ENCODE measurements at places on chromosomes 6 and 20.

- DNase-seq: no peak
Measured at GRCh38 chr6:73964241-73964854, 268.3 kb downstream of the CD109 start.

DNA sequence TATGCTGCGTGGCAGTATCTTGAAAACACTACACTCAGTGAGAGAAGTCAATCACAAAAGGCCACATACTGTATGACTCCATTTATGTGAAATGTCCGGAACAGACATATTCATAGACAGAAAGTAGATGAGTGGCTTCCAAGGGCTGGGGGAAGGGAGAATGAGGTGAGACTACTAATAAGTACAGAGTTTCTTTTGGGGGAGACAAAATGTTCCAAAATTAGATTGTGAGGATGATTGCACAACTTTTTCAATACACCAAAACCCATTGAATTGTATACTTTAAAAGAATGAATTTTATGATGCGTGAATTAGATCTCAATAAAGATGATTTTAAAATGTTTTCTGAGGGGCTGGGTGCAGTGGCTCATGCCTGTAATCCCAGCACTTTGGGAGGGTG, 9.2 kb upstream of the SPO11 start:
- DNase-seq: no peak

GRCh38 chr20:36467076-36467999, 74.0 kb upstream of the MYL9 start:
- no peak for DNase-seq

DNA sequence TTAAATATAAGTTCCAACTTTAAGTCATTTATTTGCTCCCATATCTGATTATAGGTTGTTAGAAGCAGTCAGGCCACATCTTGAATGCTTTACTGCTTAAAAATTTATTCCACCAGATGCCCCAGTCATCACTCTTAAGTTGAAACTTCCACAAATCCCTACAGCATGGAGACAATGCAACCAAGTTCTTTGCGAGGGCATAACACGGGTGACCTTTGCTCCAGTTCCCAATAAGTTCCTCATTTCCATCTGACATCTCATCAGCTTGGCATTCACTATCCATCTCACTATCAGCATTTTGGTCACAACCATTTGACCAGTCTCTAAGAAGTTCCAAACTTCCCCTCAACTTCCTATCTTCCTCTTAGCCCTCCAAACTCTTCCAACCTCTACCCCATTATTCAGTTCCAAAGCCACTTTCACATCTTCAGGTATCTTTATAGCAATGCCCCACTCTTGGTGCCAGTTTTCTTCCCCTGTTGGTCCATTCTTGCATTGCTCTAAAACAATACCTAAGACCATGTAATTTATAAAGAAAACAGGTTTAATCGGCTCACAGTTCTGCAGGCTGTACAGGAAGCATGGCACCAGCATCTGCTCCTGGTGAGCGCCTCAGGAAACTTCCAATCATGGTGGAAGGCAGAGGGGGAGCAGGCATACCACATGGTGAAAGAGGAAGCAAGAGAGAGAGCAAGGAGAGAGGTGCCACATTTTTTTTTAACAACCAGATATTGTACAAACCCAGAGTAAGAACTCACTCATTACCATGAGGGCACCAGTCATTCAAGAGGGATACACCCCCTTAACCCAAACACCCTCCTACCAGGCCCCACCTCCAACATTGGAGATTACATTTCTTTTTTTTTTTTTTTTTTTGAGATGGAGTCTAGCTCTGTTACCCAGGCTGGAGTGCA, 15.9 kb upstream of the ITPR3 start:
- no peak for DNase-seq

DNA sequence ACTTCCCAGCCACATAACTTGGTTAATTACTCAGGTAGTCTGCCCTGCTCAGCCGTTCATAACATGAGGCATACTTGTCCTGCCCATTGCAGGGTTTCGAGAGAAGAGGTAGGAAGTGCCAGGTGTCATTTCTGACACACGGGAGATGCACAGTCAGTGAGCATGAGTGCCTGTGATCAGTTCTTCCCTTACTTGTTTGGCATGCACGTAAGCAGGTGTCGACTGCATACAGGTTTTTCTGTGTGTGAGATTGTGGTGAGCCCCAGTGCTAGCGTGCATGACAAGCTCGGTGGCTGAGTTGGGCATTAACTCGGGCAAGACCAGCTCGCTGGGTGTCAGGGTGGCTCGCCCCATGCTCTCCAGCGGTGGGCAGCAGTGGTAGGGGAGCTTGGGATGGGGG, 51.2 kb upstream of the SLC22A1 start:
- DNase-seq: no peak

DNA sequence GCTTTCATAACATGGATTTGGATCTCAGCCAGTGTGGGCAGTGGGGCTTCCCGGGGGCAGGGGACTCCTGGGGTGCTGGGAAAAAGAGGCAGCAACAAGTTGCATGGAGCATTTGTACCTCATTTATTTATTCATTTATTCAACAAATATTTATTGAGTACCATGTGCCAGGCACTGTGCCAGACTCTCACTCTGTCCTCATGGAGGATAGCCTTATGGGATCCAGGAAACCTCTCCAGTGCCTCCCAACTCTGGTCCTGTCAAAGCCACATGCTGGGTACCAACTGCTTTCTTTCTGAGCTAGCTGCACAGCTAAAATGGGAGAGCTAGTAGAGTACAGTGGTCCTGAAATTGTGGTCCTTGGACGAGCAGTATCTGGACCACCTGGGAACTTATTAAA, 87.8 kb upstream of the EPB41L1 start:
- DNase-seq: no peak

- DNase-seq: no peak
Measured at GRCh38 chr6:63193324-63193723, 17.9 kb upstream of the FKBP1C start.

DNA sequence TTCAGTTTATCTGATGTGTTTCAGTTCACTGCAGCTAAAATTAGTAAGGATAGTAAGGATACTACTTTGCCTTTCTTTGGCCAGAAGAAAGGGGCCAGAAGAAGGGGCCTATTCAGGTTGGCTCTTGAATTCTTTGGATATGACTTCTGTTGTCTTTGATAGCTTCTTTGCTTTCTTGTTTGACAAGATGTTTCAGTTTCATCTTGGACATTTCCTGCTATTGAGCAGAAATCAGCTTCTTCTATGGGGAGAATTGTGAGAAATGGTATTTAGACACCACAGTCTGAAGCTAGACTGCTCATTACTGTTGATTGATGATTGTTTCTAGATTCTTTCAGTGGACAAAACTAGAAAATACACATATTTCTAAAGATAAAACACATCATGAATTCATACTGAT, 23.2 kb downstream of the L3MBTL3 start:
- no peak for DNase-seq

DNA sequence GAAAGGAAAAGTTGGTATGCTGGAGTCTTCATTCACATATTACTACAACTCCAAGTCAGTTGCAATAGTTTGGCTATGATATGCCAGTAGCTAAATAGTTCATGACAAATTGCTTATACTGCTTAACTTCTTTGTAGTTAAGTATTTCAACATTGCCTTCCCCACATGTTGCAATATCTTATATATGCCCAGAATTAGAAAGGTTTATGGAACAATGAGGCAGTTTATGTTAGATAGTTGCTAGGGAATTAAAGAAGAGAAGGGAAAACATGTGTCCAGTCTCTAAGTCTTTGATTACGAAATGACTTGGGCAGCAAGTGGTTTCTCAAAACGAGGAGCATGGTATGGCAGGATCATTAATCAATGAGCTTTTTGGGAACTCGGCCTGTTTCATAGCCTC, 145.8 kb downstream of the PLCB4 start:
- no peak for DNase-seq

- no peak for DNase-seq
Measured at GRCh38 chr6:3795836-3796718, 44.6 kb upstream of the PXDC1 start.

GRCh38 chr6:149254253-149254652, 63.3 kb upstream of the TAB2 start:
- no peak for DNase-seq

DNA sequence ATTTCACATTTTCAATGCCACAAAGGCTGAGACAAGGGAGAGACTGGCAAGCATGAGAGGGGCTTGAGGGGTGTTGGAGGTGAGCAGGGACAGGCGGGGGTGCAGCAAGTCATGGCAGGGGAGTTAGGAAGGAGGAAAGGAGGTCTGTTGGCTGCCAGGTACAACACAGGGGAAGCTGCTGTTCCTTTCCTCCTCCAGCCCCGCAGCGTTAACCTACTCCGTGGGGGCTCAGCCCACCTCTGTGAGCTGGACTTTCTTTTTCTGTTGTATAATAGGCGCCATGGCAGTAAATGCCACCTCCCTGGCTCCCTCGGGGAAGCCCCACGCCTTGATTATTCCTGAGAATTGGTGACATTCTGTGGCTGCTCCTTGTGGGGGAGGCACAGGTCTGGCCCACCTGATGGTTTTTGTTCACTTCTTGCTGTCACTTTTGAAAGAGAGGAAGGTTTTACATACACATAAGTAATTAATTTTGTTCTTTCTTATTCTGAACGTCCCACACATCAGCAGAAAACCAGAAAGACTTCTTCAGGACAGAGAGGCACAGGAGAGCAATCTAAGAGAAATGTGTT, 293.2 kb downstream of the TSHZ2 start:
- DNase-seq: no peak

GRCh38 chr6:157236040-157236725, 87.1 kb downstream of the TMEM242 start:
- DNase-seq: no peak

GRCh38 chr6:22575190-22575589, 5.8 kb downstream of the HDGFL1 start:
- no peak for DNase-seq

- DNase-seq: no peak
Measured at GRCh38 chr6:112180095-112180820, 74.1 kb downstream of the LAMA4 start.

GRCh38 chr6:15296735-15297134, 50.9 kb downstream of the JARID2 start:
- DNase-seq: no peak

- no peak for DNase-seq
Measured at GRCh38 chr20:53918949-53919361, 151.4 kb downstream of the BCAS1 start.

GRCh38 chr20:54774426-54774825, 299.0 kb downstream of the DOK5 start:
- DNase-seq: no peak

GRCh38 chr6:164020142-164020541, 605.6 kb downstream of the QKI start:
- no peak for DNase-seq

DNA sequence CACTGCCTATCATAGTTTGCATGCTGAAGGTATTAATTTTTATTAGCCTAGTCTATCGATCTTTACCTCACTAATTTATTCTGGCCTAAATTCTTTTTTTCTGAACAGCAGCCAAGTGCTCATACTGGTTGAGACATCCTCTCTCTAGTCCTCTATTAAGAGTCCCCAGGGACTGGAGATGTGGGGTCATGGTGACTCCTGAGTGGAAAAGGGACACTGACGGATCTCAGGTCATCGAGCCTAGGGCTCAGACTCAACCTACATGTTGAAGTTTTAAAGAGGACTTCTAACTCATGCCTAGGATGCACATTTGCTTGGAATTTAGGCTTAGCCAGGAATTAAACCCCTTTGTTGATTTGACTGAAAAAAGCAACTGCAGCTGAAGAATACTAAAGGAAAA, 378.1 kb downstream of the BTBD9 start:
- no peak for DNase-seq

- DNase-seq: no peak
Measured at GRCh38 chr6:159043251-159043650, 1.5 kb downstream of the TAGAP start.

DNA sequence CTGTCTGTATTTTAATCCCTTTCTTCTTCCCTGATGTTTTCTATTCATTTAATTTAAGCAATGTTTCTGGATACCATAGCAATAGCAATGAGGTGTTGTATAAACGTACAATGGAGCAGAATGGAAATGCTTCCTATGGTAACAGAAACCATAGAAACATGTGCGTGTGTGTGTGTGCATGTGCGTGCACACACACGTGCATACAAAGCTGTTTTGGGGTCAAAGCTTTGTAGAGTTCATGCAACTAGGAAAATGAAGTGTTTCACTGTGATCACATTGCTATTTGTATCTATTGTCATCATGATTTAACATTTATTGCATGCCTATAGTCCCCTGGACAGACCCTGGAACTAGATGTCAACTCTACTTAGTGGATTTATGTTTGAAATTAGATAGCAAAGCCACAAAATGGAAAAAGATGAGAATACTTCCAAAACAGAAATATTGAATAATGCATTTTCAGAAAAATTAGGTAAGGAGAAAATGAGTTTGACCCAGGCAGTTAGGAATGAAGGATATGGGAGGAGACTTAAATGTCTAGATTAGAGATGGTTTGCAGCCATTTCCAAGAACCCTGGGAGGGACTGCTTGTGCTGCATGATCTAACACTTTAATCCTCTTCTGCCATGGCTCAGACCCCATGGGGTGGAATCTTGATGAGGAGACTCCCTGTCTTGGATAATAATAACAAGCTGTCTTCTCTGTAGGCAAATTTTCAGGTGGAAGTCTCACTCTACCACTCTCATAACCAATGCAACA, 124.4 kb downstream of the TRMT11 start:
- DNase-seq: no peak

GRCh38 chr20:47735412-47736400, 49.6 kb downstream of the SULF2 start:
- DNase-seq: no peak

- DNase-seq: no peak
Measured at GRCh38 chr20:64069614-64070243, 6.7 kb downstream of the TCEA2 start.

DNA sequence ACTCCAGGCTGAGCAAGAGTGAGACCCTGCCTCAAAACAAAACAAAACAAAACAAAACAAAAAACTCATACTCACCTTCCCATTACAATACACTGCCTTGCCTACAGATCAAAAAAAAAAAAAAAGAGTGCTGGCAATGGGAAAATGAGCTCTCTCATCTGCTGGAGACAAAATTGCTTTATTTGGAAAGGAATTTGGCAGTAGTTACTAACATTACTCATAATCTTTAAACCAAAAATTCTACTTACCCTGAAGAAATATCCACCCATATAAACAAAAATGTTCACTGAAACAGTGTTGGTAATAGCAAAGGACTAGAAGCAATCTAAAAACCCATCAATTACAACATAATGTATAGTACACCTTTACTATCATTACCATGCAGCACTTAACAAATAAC, 120.4 kb downstream of the RNGTT start:
- no peak for DNase-seq

DNA sequence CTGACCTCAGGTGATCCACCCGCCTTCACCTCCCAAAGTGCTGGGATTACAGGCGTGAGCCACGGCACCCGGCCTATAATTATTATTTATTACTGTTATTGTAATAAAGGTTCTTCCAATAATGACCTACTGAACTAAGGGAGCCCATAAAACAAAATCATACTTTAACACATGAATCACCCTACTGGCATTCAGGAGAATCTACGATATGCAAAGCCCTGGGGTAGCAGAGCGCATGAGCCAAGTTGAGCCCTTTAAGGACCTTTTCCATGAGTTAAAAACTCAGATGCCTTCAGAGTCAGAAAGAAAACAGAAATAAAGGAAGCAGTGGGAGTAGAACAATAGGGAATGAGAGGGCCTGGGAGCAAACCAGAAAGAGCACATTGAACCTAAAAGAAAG, 41.5 kb downstream of the SNRPB start:
- no peak for DNase-seq

- DNase-seq: no peak
Measured at GRCh38 chr6:154868143-154868594, 126.9 kb upstream of the TIAM2 start.

- DNase-seq: no peak
Measured at GRCh38 chr6:33384581-33385020, 7.0 kb upstream of the KIFC1 start.

GRCh38 chr6:43090559-43090956, 14.4 kb downstream of the PTK7 start:
- DNase-seq: no peak

GRCh38 chr6:5865506-5866031, 141.2 kb downstream of the NRN1 start:
- DNase-seq: no peak
